ENCODE measurements at places on chromosomes 2 and 18. TPM values are rescaled to one million over a fixed set of nuclear protein-coding genes. Genes with fewer than 3 reads are reported as not detected.
A peak's percentile ranks its signal among the peaks of the same experiment; 100 is the strongest.

GRCh38 chr2:219595256-219595655 lies 2.4 kb upstream of the STK11IP start:
- H3K4me3 ChIP-seq = no peak overlapping the region
- no peak for DNase-seq
- peaks cover 18% of the 10 kb centered on the region for H3K4me1 ChIP-seq

DNA sequence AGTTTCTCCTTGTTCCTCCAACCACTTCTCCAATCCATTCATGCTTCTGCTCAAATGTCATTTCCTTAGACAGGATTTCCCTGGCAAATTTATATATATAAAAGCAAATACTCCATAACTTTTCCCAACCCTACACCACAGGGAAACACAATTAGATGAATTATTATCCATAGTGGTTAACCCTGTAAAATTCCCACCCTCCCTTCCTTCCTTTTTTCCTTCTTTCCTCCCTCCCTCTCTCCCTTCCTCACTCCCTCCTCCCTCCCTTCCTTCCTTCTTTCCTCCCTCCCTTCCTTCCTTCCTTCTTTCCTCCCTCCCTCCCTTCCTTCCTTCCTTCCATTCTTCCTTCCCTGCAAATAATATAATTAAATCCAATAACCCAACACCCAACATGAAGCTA lies 617.7 kb downstream of the IRS1 start:
- H3K4me3 ChIP-seq = no peak overlapping the region
- DNase-seq = no peak
- H3K4me1 ChIP-seq = peaks cover 23% of the 10 kb centered on the region
- H3K27me3 ChIP-seq = no peaks in the 10 kb centered on the region
- no peaks in the 10 kb centered on the region for H3K36me3 ChIP-seq

DNA sequence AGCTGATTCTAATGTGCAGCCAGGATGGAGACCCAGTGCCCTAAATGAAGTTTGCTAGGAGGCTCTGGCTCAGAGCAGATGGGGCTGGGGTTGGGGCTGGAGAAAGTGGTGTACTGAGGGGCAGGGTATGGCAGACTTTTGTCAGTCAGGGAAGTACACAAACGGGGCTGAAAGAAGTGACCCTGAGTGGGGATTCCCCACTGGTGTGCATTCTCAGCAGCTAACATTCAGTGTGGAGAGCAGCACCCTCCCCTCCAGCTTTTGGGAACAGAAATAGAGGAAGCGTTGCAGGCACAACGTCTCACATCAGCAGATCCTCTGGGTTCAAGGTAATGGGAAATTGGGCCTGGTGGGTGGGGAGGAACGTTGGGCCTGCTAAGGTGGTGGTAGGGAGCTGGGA lies 89.1 kb upstream of the GCFC2 start:
- H3K27ac ChIP-seq = no peak overlapping the region
- no peaks in the 10 kb centered on the region for H3K36me3 ChIP-seq
- no peaks in the 10 kb centered on the region for H3K4me1 ChIP-seq
- no peak for DNase-seq
- H3K4me3 ChIP-seq = no peak overlapping the region
- H3K27me3 ChIP-seq = no peaks in the 10 kb centered on the region

GRCh38 chr2:222566229-222566628 lies 89.7 kb downstream of the FARSB start:
- H3K27me3 ChIP-seq = no peaks in the 10 kb centered on the region
- no peak overlapping the region for H3K27ac ChIP-seq
- no peak for DNase-seq
- H3K4me3 ChIP-seq = no peak overlapping the region

DNA sequence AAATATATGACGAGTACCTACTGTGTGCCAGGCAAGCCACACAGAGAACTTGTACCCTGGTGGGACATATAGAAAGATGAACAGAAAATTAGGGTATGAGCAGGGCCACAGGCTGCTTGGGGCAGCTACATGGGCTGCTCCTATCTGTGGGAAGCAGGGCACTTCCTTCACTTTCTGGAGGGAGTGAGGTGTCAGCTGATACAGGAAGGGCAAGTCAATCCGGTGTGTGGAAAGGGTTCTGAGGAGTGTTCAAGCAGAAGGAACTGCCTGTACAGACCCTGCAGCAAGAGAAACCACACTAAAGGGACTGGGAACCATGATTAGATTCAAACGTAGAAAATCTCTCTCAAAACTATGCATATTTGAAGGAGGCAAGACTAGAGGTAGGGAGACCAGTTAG lies 58.6 kb upstream of the BCL11A start:
- H3K27ac ChIP-seq = no peak overlapping the region
- no peak for DNase-seq
- H3K36me3 ChIP-seq = no peaks in the 10 kb centered on the region
- H3K4me1 ChIP-seq = no peaks in the 10 kb centered on the region

DNA sequence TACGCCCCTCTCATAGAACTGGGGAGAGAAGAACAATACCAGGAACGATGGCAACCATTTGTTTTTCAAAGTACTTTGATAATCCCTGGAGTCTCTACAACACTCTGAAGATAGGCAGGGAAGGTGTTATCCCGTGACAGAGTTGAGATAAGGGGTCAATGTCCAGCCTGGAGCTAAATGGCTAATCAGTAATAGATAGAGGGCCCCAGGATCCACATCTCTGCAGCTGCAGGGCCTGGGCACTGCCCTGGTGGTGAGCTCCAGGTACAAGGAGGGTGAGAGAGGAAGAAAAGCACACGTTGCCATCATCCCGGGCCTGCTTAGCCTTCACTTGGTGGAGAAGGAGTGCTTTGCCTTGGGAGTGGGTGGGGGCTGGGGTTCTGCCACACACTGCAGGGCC lies 260.6 kb downstream of the PRKCE start:
- no peaks in the 10 kb centered on the region for H3K4me1 ChIP-seq
- no peak for DNase-seq
- H3K27ac ChIP-seq = no peak overlapping the region

DNA sequence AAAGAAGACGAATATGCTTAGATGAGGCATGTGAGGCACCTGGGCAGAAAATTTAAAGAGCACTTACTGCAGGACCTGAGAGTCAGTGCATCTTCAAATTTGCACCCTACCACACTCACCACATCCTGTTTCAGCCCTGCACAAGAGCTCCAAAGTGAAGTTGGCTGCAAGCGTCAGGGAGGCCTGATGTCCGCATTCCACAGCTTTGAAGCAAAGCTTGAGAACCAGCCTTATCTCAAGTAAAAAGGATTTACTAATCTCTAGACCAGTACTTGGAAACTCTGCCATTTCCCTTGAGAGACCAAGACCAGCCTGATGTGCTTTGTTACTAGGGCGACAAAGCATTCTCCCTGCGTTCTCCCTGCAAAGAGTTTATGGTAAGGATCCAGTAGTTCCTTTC lies 3.4 kb upstream of the ASNSD1 start:
- H3K27ac ChIP-seq = peak overlapping the region; percentile 53
- peak; percentile 81 for DNase-seq
- H3K4me3 ChIP-seq = no peak overlapping the region
- no peaks in the 10 kb centered on the region for H3K27me3 ChIP-seq
- no peaks in the 10 kb centered on the region for H3K36me3 ChIP-seq

DNA sequence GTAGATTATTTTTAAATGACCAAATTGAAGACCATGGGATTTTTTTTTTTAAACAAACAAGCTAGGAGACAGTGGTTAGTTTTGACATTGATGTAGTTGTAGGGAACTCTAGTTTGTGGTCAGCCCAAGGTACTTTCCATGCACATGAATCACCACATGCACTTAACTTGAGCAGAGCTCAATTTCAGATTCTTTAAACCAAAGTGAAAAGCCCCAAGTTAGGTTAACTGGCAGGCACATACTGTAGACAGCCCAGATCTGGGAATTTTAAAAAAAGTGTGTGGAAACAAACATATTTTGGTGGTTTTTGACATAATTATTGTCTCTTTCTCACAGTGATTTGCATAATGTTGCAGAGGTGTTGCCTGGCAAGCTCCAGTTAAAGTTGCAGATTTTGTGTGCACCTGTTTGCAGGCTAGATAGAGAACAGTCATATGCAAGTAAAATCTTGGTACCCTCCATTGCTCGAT lies 88.4 kb downstream of the BCL2L11 start:
- H3K4me1 ChIP-seq = peaks cover 8% of the 10 kb centered on the region
- no peaks in the 10 kb centered on the region for H3K36me3 ChIP-seq
- no peaks in the 10 kb centered on the region for H3K27me3 ChIP-seq
- no peak overlapping the region for H3K27ac ChIP-seq
- H3K4me3 ChIP-seq = no peak overlapping the region
- peak; percentile 73 for DNase-seq

DNA sequence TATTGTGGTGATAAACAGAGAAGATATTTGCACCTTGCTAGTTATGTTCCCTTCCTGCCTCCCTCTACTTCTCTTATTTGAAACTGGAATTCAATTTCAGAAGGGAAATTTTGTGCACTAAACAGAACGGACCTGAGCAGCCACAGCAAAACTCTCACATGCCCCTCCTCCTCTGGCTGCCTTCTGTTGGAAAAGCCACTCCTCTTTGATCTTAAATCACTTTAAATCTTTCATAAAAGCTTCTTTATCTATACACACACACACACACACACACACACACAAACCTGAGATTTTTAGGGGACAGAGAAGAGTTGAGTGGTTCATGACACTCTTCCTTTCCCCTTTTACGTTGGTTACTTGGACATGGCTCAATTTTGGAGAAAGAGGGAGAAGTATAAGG lies 5.6 kb downstream of the TBR1 start:
- H3K4me3 ChIP-seq = no peak overlapping the region
- DNase-seq = no peak
- no peaks in the 10 kb centered on the region for H3K36me3 ChIP-seq
- H3K27ac ChIP-seq = no peak overlapping the region

- H3K4me3 ChIP-seq = no peak overlapping the region
- H3K27me3 ChIP-seq = no peaks in the 10 kb centered on the region
- no peak for DNase-seq
- H3K27ac ChIP-seq = no peak overlapping the region
- no peaks in the 10 kb centered on the region for H3K4me1 ChIP-seq
Measured at GRCh38 chr2:158610059-158610458, 153.3 kb downstream of the PKP4 start.

GRCh38 chr2:196992466-196992865 lies 66.0 kb upstream of the PGAP1 start:
- H3K4me3 ChIP-seq = no peak overlapping the region
- peaks cover 12% of the 10 kb centered on the region for H3K4me1 ChIP-seq
- no peaks in the 10 kb centered on the region for H3K36me3 ChIP-seq
- H3K27ac ChIP-seq = no peak overlapping the region

GRCh38 chr18:52678034-52678433 lies 338.0 kb downstream of the DCC start:
- no peak overlapping the region for H3K27ac ChIP-seq
- H3K36me3 ChIP-seq = no peaks in the 10 kb centered on the region

GRCh38 chr18:55500316-55501086 lies 87.5 kb downstream of the TCF4 start:
- H3K4me3 ChIP-seq = peak overlapping the region; percentile 45
- no peaks in the 10 kb centered on the region for H3K36me3 ChIP-seq
- peak; percentile 59 for DNase-seq
- H3K27ac ChIP-seq = peak overlapping the region; percentile 74
- H3K27me3 ChIP-seq = no peaks in the 10 kb centered on the region

DNA sequence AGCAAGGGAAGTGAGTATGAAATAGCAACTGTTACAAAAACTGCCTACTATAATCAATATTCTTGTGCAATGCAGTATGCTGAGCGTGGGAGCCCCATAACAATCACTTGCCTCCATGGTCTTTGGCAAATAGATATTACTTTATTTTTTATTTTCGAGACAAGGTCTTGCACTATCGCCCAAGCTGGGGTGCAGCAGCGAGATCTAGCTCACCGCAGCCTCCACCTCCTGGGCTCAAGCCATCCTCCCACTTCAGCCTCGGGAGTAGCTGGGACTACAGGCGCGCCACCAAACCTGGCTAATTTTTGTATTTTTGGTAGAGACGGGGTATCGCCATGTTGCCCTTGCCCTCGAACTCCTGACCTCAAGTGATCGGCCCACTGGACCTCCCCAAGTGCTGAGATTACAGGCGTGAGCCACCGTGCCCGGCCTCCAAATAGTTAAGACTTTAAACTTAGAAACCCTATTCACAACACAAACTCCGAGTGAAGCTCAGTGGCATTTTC lies 1.2 kb upstream of the CCNT2 start:
- peak overlapping the region; percentile 76 for H3K27ac ChIP-seq
- H3K4me3 ChIP-seq = peak overlapping the region; percentile 87
- no peak for DNase-seq
- no peaks in the 10 kb centered on the region for H3K36me3 ChIP-seq
- no peaks in the 10 kb centered on the region for H3K27me3 ChIP-seq
- H3K4me1 ChIP-seq = peaks cover 13% of the 10 kb centered on the region

GRCh38 chr18:41948544-41949110 lies 6.4 kb upstream of the PIK3C3 start:
- no peak overlapping the region for H3K27ac ChIP-seq
- no peaks in the 10 kb centered on the region for H3K36me3 ChIP-seq
- DNase-seq = no peak
- H3K4me1 ChIP-seq = no peaks in the 10 kb centered on the region

- H3K36me3 ChIP-seq = no peaks in the 10 kb centered on the region
- no peaks in the 10 kb centered on the region for H3K4me1 ChIP-seq
- no peaks in the 10 kb centered on the region for H3K27me3 ChIP-seq
- DNase-seq = no peak
- H3K27ac ChIP-seq = no peak overlapping the region
Measured at GRCh38 chr18:44909191-44909719, 228.6 kb downstream of the SETBP1 start.

DNA sequence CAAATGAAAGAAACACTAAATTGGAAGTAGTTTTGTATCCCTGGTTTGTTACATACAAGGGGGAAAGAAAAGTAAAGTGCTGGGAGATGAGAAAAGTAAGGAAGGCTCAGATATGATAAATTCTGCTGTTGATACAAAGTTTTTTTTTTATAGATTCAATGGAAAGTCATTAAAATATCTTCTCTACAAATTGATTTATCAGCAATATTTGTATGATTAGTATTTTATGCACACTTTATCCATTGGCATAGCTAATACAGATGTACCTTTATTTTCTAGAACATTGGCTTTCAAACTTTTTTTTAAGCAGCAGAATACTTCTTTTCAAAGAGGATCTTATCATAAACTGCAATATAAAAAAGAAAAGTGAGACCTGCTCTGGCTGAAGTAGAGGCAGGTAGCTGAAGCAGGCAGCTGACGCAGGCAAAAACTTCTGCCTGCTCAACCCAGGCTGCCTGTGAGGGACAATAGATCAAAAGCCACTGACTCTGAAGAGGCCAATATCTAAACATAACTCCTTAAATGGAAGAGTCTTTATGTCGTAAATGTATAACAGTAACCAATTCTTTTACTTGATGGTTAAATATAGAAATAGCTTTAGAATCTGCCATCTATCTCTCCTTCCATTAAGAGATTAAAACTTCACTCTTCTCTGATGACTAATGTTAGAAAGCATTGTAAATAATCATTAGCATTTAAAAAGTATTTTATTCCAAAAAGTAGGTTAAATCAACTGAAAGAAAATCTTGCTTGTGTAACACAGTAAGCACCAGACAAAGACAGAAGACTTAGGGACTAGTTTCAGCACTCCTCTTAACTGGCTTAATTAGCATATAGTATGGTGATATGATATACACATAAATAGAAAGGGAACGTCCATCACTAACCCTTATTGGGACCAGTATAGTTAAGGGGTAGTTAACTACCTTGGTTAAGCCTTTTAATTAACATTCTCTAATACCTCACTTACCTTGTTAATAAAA lies 174.2 kb downstream of the SLC39A10 start:
- H3K36me3 ChIP-seq = no peaks in the 10 kb centered on the region
- DNase-seq = no peak
- no peaks in the 10 kb centered on the region for H3K27me3 ChIP-seq
- H3K4me3 ChIP-seq = no peak overlapping the region
- H3K4me1 ChIP-seq = no peaks in the 10 kb centered on the region

The STK39 gene
- 20.9 TPM for total RNA-seq

The IFT172 gene
- total RNA-seq = 33.3 TPM

The VWA3B gene
- total RNA-seq = 0.59 TPM

The SETBP1 gene
- 23.0 TPM for total RNA-seq

The L3MBTL4 gene
- 0.88 TPM for total RNA-seq

The TDRD15 gene
- total RNA-seq = not detected

Data from osteoblast (primary cell).